Lung (tissue), 17 donors: ENCODE measurements at places on chromosomes 6 and 20.

- no peak overlapping the region for H3K27ac ChIP-seq
- H3K4me1 ChIP-seq: no peaks in the 10 kb centered on the region
- no peak for DNase-seq
- no peak overlapping the region for H3K4me3 ChIP-seq
- H3K27me3 ChIP-seq: peaks cover 40% of the 10 kb centered on the region
Observed at GRCh38 chr6:32411566-32412327, 4.8 kb upstream of the BTNL2 start.

DNA sequence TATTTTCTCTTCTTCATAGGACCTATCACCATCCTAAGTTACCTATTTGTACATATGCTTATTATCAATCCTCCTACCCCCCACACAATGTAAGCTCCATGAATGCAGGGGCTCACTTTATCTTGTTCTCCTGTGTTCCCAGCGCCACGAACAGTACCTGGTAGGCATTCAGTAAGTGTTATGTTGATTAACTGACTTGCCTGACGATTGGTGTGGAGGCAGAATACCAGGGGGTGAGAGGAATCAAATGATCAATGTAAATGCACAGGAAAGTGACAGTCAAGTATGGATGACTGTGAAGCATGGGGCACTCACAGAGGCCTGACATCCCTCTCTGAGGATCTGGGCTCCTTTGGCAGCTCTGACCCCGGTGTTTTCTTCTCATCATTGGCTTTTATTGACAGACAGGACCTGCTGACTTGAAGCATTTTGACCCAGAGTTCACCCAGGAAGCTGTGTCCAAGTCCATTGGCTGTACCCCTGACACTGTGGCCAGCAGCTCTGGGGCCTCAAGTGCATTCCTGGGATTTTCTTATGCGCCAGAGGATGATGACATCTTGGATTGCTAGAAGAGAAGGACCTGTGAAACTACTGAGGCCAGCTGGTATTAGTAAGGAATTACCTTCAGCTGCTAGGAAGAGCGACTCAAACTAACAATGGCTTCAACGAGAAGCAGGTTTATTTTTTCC lies 6.1 kb upstream of the IFT52 start:
- no peak overlapping the region for H3K27ac ChIP-seq
- peaks cover 14% of the 10 kb centered on the region for H3K4me1 ChIP-seq
- no peak overlapping the region for H3K4me3 ChIP-seq
- H3K36me3 ChIP-seq: no peaks in the 10 kb centered on the region

- H3K27me3 ChIP-seq: no peaks in the 10 kb centered on the region
- H3K36me3 ChIP-seq: no peaks in the 10 kb centered on the region
- no peak overlapping the region for H3K27ac ChIP-seq
- no peaks in the 10 kb centered on the region for H3K4me1 ChIP-seq
- no peak overlapping the region for H3K4me3 ChIP-seq
Observed at GRCh38 chr6:6582131-6582530, 6.4 kb upstream of the LY86 start.

GRCh38 chr6:87710090-87710489 lies 8.1 kb upstream of the AKIRIN2 start:
- H3K27me3 ChIP-seq: no peaks in the 10 kb centered on the region
- H3K27ac ChIP-seq: no peak overlapping the region
- H3K36me3 ChIP-seq: no peaks in the 10 kb centered on the region
- H3K4me3 ChIP-seq: no peak overlapping the region
- no peaks in the 10 kb centered on the region for H3K4me1 ChIP-seq

- peak; percentile 26 for DNase-seq
- H3K4me1 ChIP-seq: peaks cover 30% of the 10 kb centered on the region
- H3K4me3 ChIP-seq: peak overlapping the region; percentile 91
- H3K27me3 ChIP-seq: no peaks in the 10 kb centered on the region
Observed at GRCh38 chr6:41939848-41940758, 1.5 kb downstream of the CCND3 start.

DNA sequence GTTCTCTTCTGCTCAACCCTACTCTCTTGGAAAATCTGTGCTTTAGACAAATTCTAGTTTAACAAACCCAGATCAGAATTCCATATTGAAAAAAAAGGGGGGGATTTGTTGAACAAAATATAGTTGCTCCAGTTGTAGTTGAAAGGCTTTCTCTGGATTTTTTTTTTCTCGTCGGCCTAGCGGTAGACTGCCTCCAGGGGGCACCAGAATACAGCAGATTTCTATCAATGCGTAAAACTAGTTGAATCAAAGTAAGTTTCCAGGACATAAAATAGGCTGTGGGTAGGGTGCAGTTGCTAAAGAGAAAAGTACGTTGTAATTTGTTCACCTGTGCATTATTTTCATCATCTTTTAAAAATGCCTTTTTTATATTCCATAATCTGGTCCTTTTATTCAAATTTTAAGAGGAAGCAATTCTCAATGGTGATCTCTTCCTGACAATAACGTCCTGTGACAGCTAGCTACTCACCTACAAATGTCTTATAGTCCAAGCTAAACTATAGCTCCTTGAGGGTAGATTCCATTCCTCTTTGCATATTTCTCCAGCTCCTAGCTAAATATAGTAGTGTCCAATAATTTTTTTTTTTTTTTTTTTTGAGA lies 105.4 kb downstream of the PERP start:
- H3K27ac ChIP-seq: no peak overlapping the region
- no peak overlapping the region for H3K4me3 ChIP-seq
- H3K27me3 ChIP-seq: peaks cover 2% of the 10 kb centered on the region

- H3K4me3 ChIP-seq: no peak overlapping the region
- no peak overlapping the region for H3K27ac ChIP-seq
- H3K4me1 ChIP-seq: no peaks in the 10 kb centered on the region
- no peaks in the 10 kb centered on the region for H3K27me3 ChIP-seq
- DNase-seq: no peak
Observed at GRCh38 chr6:163955096-163955495, 540.6 kb downstream of the QKI start.

DNA sequence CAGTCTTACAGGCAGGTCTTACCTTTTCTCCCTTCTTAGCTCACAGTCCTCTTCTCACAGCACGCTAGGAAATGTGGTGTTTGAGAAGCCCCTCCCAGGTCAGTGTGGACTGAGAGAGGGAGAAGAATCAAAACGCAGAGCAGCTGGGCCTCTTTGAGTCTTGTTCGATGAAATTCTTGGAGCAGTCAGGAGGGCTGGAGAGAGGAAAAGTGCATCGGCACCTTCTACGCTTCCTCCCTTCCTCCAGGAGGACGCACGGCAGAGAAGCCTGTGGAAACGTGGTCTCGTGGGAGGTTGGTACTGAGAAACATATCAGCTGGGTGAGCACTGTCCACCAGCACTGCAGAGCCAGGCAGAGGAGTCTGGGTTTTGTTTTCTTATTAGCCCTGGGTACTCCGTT lies 52.7 kb downstream of the TXLNB start:
- no peaks in the 10 kb centered on the region for H3K36me3 ChIP-seq
- DNase-seq: no peak
- no peak overlapping the region for H3K4me3 ChIP-seq
- no peak overlapping the region for H3K27ac ChIP-seq
- H3K4me1 ChIP-seq: peaks cover 4% of the 10 kb centered on the region

- H3K4me3 ChIP-seq: no peak overlapping the region
- no peaks in the 10 kb centered on the region for H3K4me1 ChIP-seq
- DNase-seq: no peak
- no peaks in the 10 kb centered on the region for H3K27me3 ChIP-seq
- no peak overlapping the region for H3K27ac ChIP-seq
- H3K36me3 ChIP-seq: no peaks in the 10 kb centered on the region
Observed at GRCh38 chr6:12555781-12556180, 160.8 kb upstream of the PHACTR1 start.
